ENCODE measurements at places on chromosomes 13 and 19. TPM values are rescaled to one million over a fixed set of nuclear protein-coding genes. Genes with fewer than 3 reads are reported as not detected.

FBXO17 gene
- 5.0 TPM for total RNA-seq

ZNF587 gene
- total RNA-seq = 39.2 TPM

R3HDM4 gene
- 90.9 TPM for total RNA-seq

C13orf42 gene
- total RNA-seq = not detected

SSC5D gene
- 20.7 TPM for total RNA-seq

Data from spleen (tissue), 13 donors.